ENCODE measurements at places on chromosomes 3 and 15.

DNA sequence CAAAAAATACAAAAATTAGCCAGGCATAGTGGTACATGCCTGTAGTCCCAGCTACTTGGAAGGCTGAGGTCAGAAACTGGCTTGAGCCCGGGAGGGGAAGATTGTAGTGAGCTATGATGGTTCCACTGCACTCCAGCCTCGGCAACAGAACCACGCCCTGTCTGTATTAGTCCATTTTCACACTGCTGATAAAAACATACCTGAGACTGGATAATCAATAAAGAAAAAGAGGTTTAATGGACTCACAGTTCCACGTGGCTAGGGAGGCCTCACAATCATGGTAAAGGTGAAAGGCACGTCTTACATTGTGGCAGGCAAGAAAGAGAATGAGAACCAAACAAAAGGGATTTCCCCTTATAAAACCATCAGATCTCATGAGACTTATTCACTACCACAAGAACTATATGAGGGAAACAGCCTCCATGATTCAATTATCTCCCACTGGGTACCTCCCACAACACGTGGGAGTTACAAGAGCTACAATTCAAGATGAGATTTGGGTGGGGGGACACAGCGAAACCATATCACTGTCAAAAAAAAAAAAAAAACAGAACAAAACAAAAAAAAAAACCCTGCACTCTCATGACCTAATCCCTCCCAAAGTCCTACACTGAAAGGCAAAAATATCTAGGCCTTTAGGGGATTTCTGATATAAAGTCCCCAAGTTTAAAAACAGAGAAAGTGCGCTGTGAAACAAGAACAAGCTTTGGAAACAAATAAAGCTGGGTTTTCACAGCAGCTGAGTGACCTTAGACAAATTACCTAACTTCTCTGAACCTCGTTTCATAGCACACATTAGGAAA, 224.7 kb downstream of the IGSF11 start:
- no peak for DNase-seq

GRCh38 chr3:82342521-82342920, 581.1 kb upstream of the GBE1 start:
- no peak for DNase-seq

DNA sequence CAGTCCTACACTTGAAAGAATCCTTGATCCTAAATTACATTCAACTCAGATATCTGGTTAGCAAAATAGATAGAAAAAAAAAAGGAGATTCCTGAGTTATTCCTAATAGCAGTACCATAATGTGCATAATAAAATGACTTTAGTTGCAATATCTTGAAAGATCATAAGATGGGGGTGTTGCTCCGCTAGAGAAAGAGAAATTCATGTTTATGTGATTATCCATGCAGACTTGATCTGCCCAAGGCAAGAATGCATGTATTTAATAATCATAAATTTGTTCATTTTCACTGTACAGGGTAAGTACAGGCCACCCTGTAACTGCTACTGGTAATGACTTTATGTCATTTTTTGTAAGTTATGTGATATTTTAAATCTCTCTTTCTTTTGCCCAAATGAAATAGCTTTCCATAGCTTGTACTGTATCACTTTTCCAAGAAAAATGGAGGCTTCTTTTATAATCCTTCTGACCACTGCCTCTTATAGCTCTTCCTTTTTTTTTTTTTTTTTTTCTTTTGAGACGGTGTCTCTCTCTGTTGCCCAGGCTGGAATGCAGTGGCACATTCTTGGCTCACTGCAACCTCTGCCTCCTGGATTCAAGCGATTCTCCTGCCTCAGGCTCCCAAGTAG, 84.6 kb downstream of the HCN4 start:
- DNase-seq = peak; percentile 34

- DNase-seq = peak; percentile 94
These were observed 171.5 kb downstream of the LRTM1 start for GRCh38 chr3:54756330-54756731.

- DNase-seq = no peak
These were observed 8.5 kb downstream of the HTR3D start for GRCh38 chr3:184040010-184040409.

DNA sequence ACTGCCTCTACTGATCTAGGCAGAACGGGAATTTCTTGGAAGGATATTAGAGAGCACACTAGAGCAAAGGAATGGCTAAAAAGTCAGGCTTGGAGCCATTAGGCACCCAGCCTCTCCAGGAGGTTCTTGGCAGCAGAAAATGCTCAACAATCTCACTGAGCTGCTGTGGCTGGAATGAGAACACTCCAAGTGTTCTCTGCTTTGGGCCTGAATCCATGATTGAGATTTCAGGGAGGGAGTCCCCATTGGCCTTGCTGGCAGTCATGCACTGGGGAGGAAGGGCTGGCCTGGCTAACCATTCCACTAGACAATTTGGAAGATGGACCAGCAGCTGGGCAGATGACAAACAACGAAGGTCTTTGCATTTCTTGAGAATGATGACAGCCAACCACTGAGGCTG, 362.6 kb downstream of the SHQ1 start:
- DNase-seq = peak; percentile 24

- DNase-seq = peak; percentile 37
These were observed 110.8 kb downstream of the TNIK start for GRCh38 chr3:171349392-171349791.

All from fibroblast of skin of abdomen (primary cell).